ENCODE measurements at places on chromosomes 7 and 10.

GRCh38 chr10:32253821-32254220 lies 93.1 kb downstream of the EPC1 start:
- DNase-seq: peak; percentile 2

DNA sequence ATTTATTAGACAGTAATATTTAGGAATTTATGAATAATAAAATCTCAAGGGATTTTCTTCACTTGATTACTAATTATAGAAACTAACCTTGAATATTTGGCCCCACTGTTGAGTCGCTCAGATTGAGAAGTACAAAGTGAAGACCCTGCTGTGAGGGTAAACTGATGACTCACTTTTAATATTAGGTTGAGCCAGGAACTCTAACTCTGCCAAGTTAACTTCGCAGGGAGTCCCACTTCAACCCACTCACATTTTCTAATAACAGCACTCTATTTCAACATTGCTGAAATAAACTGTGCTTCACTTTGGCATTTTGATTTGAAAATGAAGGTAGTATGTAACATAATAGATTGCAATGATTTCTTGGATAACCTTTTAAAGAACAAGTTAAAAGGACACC lies 200.7 kb downstream of the POLR1F start:
- DNase-seq: no peak

GRCh38 chr10:101226491-101227428 lies 2.5 kb downstream of the LBX1 start:
- DNase-seq: no peak

- DNase-seq: no peak
Measured at GRCh38 chr7:36758879-36759278, 34.6 kb upstream of the AOAH start.

DNA sequence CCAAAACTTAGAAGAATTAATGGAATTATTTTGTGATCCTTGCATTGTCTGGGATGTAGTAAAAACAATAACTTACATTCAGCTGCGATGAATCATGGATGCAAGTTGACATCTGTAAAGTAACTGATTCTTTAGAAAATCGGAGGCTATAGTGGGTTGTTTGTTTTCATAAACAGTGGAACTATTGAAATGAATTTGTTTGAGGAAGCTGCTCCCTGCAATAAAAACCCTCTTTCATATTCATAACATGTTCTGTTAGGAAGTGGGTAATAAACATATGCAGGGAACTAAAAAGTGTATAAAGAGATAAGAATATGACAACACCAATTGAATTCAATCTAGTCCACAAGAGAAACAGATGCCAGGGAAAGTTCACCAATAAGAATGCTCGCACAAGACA lies 53.6 kb downstream of the AGMO start:
- DNase-seq: no peak

- no peak for DNase-seq
Measured at GRCh38 chr10:98433881-98434732, 12.6 kb downstream of the HPS1 start.
